ENCODE measurements at places on chromosomes 1 and 21.

DNA sequence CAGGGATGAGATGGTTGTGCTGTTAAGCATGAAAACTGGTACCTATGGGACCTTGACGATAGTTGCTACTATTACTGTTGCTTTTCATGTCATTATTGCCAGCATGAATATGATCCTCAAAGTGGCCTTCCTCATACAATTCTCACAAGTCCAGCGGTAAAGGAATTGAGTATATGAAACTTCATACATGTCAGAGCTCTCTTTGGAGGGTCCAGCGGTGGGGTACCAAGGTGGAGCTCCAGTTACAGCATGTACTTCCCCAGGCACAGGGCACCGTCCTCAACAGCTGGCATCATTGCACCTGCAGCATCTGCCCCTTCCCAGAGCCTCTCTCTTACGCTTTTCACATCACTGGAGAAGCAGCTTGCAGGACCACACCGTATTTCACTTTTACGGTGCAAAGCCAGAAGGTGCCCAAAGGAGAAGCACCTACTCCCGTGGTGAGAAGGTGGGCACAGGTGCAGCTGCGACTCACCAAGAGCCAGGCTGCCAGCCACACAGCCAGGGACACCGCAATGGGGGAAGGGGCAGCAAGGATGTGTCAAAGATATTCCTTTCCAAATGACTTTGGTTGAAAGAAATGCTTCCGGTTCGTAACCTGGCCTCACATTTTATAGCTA, 166.4 kb upstream of the IRF2BP2 start:
- DNase-seq = no peak

- DNase-seq = no peak
Measured at GRCh38 chr1:31628931-31629556, 11.6 kb downstream of the HCRTR1 start.

DNA sequence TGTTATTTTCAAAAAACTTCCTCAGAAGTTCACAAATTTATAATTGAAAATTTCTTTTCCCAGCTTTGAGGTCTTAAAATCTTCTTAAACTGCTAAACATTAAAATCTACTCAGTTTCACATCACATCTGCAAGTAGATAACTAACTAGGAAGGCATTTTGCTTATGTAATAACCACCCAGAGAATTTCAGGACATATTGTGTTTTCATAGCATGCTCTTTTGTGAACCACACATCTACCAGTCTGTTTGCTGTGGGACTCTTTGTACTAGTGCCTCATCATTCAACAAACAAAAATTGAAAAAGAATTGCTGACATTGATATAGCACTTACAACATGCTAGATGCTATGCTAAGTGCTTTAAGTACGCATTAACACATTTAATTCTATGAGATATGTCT, 31.6 kb upstream of the C1orf146 start:
- DNase-seq = no peak

DNA sequence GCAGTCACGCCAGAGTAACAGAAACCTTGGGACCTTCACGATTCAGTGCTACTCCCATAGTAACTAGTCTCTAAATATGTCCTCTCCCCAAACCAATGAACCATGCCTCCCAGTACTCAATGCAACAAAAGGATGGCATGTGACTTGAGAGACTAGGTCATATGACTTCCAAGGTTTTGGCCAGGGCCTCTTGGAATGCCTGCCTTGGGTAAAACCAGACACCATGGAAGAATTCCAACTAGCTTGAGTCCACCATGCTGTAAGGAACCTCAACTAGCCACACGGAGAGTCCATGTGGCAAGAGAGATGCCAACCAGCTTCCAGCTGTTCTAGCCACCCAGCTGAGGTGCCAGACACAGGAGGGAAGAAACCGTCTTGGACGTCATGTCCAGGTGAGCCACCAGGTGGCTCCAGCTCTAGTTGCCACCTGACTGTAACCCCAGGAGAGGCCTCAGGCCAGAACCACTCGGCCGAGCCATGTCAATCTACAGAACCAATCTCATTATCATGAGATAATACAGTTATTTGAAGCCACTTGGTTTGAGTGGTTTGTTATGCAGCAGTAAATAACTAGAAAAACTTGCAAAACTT, 115.0 kb downstream of the SYF2 start:
- DNase-seq = no peak

GRCh38 chr1:6972399-6972798, 187.1 kb downstream of the CAMTA1 start:
- no peak for DNase-seq

DNA sequence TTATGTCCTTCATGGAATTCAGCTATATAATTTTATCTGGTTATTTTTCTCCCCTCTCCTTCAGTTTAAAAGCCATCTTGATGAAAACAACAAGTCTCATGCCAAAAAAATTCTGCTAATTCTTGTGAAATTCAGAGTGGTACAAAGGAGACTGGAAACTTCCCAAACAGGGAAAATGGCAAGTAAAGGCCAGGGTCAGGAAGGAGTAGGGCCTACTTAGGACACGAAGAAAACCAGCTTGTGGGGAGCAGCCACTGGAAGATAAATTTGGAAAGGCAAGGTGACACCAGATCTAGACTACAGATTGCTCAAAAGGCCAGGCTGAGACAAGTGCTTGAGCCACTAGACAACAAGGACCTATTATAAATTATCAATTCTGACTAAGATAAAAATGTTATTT, 6.4 kb downstream of the TSTD1 start:
- no peak for DNase-seq

GRCh38 chr1:119966020-119966419, 69.7 kb upstream of the ADAM30 start:
- DNase-seq = no peak

GRCh38 chr1:59071876-59072582, 224.9 kb upstream of the FGGY start:
- no peak for DNase-seq

DNA sequence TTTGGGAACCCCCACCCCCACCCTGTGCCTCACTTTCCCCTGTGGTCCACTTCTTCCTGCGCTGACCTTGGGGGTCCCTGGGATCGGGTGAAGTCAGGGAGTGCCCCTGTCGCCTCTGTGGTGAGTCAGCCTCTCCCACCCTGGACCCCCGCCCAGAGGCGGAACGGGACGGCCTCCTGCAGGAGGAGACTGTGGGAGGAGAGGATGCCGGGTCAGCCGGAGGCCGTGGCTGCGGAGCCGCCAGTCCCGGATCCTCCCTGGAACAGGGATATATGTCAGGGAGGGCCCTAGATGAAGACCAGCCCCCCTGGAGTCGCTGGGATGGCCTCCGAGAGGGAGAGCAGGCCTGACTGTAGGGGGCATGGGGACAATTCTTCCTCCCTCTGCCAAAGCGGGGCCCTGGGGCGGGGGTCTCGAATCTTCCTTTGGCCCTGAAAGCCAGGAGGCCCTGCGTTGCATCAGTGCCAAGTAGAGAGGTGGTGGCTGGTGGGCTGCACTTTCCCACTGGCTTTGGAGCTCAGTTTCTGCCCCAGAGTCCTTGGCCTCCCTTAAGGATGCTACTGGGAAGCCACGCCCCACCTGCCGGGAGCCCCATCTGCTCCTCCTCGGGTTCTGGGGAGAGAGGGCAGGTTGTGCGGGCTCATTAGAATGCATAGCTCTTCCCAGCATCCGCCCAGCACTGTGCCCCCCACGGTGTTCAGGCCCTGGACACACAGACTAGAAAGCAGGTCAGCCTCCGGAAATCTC, 930 bp downstream of the ARHGEF10L start:
- no peak for DNase-seq

DNA sequence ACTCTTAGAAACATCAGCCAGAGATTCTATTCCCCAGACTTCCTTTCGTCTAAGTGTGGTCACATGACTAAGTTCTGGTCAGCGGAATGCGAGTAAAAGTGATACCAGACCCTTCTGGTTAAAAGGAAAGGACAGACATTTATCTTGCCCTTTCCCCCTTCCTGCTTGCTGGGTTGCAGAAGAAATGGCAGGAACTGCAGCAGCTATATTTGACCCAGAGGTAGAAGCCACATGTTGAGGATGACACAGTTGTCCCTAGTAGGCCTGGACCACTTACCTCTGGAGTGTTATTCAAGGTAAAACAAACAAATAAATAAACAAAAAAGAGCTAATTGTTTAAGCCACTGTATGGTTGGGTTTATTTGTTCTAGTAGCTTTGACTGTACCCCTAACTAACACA, 73.3 kb downstream of the TAS1R2 start:
- DNase-seq = no peak

- no peak for DNase-seq
Measured at GRCh38 chr1:15196069-15196468, 42.5 kb downstream of the TMEM51 start.

- no peak for DNase-seq
Measured at GRCh38 chr1:29466258-29466657, 229.9 kb downstream of the PTPRU start.

DNA sequence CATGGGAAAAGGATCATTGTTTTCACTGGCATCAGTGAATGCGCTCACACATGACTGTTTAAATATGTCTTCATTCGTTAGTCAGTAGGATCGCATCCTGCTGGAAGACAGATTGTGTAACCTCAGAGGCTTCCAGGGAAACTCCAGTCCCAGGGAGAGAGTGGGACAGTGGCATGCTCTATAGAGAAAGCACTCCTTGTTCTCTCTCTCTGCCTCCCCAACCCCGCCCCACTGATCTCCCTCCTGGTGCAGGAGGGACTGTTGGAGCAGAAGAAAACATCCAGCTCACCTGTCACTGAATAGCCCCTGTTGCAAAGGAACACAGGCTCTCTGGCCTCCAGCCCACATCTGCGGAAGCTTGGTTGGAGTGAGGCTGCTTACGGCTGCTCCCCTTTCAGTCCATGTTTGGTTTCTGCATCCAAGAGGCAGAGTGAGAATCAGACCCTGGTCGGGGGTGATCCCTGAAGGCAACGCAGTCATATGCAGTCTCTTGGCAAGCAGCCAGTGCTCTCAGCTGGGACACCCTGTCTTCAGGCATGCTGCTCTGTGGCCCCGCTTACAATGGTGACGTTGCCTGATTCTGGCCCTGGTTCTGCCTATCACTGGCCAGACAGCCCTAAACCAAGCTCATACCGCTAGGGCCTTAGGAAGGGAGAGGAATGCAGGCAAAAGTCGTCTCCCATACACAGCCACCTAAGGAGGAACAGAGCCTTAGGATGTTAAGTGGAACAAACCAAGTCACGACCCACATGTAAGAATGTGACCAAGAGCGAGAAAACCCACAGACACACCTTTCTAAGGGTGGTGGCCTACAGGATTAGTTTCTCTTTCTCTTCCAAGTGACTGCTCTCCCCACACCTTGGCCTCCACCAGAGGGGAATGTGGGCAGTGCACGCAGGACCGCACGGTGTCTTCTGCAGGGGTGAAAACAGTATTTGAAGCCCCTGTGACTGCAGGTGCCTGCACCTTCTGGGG, 39.7 kb downstream of the BACE2 start:
- no peak for DNase-seq

DNA sequence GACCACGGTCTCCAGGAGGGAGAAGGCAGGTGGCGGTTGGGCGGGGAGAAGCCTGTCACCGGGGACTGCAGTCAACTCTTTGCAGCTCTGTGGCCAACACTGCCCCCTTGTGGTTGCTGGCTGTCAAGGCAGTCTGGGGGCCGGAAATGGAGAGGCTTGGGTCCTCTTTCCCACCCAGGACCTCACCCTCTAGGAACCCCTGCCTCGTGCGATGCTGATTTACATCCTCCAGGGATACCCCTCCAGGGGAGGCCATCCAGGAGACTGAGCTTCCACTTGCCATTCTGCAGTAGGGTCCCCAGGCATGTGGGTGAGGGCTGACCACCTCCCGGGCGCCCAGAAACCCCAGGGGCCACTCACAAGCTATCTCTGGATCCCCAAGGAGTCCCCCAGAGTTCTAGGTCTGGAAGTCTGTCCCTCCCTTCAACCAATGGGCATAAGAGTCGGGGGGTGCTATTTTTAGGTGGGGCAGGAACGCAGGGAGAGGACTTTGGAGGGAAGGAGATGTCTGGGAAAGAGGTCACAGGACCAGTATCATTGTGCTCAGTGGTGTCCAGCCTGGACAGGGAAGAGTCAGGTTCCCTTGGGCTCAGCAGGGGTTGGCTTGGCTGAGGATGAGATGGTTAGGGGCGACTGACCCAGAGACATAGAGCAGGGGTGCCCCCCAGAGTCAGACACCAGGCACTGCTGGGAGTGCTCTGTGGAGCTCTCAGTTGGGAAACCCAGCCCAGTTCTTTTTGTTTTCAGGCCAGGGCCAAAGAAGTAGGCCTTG, 7.1 kb upstream of the GPR61 start:
- peak; percentile 87 for DNase-seq

- DNase-seq = no peak
Measured at GRCh38 chr1:6445062-6445763, 20.6 kb downstream of the ESPN start.

GRCh38 chr1:154972517-154973343, 1.8 kb upstream of the CKS1B start:
- DNase-seq = no peak

GRCh38 chr1:226882631-226883409, 12.4 kb downstream of the PSEN2 start:
- DNase-seq = peak; percentile 9

- DNase-seq = peak; percentile 5
Measured at GRCh38 chr1:108049178-108049819, 84.3 kb upstream of the VAV3 start.

GRCh38 chr1:57894315-57894714, 470.5 kb upstream of the DAB1 start:
- no peak for DNase-seq

- peak; percentile 12 for DNase-seq
Measured at GRCh38 chr1:160251687-160252526, 10.4 kb downstream of the DCAF8 start.

GRCh38 chr1:167544447-167545093, 9.0 kb downstream of the CREG1 start:
- no peak for DNase-seq

GRCh38 chr1:35345439-35345981, 77.0 kb downstream of the ZMYM4 start:
- no peak for DNase-seq

DNA sequence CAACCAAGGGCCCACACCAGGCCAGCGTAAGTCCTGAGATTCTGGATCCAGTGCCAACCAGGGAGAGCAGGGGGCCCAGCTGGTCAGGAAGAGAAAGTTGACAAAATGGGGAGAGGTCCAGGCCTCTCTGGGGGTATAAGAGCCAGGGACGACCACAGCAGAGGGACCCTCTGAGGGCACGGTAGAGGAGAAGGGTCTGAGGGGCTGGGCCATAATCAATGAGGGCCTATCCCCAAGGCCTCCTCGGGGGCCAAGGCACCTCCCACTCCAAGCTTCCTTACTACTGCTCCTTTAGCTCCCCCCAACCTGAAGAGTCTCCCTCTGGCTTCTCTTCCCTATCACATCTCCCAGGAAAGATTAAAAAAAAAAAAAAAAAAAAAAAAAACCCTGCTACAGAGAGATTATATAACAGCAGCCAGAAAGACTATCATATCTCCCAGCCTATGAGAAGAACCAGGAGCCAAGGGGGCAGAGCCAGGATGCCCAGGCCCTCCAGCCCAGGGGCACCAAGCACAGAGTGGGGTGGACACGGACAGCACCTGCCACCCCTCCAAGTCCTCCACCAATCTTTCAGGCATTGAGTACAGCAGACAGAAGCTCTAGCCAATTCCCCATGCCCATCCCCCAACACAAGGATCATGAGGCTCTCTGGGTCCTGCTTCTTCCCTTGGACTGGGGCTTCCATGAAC, 2.7 kb downstream of the MEF2D start:
- no peak for DNase-seq

DNA sequence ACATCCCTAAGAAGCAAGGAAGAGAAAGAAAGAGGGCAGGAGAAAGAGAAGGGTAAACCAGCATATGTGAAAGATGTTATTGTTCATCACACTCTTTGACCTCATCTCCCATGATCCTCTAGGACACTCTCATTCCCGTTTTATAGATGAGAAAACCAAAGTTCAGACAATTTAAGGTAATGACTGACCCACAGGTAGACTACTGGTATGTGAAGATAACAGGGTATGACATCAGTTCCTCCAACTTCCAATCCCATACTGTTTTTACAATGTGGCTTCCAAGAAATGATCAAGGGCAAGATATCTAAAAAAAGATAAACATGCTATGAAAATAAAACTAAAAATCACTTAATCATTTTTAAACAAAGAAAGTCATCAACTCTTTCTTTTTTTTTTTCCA, 95.2 kb upstream of the TNFSF4 start:
- no peak for DNase-seq

Measured in stimulated activated CD4-positive, alpha-beta T cell treated with anti-CD3 and anti-CD28 coated beads, Interleukin-1b, Interleukin-23, amount 100 ng/mL, for 4 hours (primary cell).